ENCODE measurements at places on chromosomes 16 and 17.

DNA sequence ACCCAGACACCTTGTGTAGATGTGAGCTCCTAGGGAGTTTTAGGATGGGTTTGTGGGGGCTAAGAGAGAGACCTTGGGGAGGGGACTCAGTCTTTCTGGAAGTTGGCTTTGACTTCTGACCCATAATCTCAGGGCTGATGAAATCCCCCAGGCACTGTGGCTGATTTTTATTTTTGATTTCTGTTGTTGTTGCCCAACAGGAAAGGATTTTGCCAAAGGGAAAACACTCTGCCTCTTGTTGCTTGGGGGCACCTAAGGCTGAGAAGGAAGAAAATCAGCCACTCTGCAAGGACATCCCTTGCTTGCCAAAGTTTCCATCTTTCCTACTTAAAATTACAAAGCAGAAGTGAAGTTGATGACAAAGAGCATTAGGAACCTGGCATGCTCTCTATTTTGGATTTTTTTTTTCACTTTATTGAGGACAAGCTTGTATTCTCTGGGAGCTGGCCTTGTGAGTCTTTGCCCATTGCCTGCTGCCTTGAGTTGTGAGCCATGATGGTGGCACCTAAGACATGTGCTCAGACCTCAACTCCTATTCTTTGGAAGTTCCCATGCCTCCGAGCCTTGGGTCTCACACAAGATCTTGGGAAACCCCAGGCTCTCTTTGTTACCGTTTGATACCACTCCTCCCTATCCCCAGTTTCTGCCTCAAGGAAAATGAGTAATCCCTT is 3.2 kb upstream of the C1QTNF1 start:
- DNase-seq: no peak

DNA sequence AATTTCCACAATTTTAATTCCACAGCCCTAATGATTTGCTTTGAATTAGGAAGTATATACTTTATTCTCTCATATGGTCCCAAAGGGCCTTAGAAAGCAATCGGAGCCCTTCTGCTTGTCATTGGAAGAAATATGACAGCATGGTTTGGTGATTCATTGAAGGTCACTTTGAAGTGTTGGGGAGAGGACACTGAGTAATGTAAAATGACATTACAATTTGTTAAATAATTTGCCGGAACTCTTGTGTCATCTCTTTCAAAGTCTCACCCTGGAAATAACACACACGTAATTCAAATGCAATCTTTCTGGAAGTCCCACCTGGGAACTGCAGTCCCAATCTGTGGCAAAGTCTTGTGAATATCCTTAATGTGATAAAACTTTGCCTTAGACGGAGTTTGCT is 59.8 kb downstream of the BMERB1 start:
- no peak for DNase-seq

DNA sequence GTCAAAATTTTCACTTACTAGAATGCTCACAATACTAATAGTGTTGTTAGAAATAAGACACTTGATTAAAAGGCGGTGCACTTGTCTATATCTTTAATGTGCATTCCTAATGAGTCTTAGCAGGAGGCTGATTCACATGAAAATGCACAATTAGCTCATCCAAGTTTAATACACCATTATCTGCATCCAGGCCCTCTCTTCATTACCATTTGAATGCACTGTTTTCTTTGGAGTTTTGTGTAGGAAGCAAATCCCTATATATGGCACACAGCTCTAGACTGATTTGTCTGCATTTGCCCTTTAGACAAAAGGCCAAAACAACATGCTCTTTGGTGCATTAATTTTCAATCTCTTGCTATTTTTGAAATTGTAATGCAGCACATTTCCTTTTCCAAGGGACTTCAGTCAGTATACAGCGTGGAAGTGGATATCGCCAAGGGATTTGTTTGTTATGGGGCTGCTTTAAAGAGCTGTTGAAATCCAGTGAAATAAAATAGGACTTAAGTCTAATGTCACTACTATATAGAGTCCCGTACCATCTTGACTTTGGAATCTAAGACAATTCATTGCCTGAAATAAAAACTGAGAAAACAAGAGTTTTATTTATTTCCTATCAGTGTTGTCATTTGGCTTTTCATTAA is 257.6 kb upstream of the CPHXL start:
- DNase-seq: no peak

DNA sequence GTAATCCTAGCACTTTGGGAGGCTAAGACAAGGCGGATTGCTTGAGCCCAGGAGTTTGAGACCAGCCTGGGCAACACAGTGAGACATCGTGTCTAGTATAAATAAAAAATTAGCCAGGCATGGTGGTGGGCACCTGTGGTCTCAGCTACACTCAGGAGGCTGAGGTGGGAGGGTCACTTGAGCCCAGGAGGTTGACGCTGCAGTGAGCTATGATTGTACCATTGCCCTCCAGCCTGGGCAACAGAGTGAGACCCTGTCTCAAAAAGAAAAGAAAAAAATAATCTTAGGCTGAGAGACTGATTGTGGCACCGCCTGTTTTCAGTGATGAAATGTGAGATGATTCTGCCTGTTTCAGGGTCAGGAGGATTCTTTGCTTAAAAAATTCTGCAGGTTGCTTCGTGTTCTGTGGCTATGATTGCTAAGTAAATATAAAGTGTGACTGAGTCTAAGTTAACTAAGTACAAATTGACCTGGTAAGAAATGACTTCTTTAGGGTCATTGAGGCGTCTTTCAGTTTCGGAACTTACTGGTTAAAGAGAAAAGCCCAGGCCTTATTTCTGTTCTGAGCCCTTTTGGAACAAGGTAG is 128.3 kb downstream of the SOCS1 start:
- no peak for DNase-seq

DNA sequence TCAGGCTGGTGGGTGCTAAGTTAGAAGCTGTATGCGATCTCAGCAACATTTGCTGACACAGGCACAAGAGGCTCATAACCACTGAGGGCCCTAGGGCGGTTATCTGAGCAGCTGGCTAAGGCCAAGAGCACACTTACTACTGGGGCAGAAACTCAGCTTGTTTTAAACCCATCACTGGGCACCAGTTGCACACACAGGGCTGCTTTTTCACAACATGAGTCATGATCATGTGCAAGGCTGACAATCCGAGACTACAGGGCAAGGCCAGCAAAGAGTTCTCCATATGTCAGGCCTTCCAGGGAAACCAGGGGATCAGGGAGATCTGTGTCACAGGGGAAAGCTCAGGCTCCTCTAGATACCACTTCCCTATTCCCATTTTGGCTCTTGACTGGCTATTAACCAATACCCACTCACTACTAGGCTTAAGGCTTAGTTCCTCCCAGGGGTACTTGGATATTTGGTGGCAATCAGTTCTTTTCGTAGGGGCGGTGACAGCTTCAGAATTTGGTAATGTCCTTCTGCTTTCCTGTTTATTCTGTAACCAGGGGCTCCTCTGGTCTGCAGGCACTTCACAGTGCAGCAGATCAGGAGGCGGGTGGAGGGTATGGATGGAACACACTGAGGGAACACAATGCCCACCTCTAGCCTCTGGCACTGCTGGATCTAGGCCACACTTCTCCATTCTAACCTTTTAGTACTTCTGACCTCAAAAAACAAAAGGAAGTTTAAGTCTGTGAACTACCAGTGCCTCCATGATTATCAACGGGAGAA is 44.9 kb upstream of the ERN1 start:
- DNase-seq: no peak

DNA sequence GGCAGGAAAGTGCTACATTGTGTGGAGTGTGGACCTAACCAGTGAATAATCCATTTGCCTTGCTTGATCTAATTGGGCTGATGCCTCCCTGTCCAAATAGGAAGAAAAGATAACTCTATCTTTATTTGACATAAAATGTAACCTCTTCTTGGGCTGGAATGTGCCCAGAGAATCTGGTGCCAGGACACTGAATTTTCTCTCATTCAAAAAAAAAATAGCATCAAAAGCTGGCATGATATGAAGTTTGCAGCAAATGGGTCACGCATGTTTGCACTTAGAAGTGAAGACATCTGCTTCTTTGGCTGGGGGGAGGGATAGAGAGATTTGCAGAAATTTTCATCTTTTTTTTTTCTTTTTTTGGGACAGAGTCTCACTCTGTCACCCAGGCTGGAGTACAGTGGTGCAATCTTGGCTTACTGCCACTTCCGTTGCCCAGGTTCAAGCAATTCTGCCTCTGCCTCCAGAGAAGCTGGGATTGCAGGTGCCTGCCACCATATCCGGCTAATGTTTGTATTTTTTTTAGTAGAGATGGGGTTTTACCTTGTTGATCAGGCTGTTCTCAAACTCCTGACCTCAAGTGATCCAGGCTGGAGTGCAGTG is 478.2 kb upstream of the EEF2KMT start:
- no peak for DNase-seq

DNA sequence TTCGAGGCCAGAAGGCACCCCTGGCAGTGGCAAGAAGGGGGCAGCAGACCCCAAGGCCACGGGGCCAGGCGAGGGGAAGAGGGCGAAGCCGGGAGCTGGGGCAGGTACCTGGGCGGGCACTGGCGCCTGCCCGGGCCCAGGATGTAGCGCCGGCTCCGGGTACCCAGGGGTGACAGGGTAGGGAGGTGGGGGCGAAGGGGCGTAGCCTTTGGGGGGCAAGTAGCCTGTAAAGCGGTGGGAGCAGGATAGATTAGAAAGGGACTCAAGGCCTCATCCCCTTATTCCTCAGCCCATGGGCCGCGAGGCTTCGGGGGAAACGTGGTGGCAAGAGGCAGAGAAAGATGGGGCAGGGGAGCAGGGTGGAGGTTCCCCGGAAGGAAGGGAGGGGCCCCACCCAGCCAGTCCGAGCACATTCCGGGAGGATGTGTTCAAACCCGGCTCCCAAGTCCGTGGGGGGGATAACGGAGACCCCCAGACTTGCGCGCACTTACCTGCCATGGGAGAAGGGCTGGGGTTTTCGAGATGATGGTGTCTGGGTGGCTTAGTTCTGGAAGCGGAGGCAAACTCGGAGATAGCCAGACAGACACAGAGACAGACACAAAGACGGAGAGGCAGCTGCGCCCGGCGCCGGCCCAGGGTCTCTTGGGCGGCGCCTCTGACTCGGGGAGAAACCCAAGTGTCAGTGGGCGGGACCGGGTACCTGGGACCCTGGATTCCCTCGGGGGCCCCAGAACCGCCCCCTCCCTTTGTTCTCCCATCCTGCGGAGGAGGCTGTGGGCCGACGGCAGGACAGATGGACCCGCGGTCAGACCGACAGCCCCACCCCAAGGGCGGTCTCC is 493 bp downstream of the PLSCR3 start:
- no peak for DNase-seq
